ENCODE measurements at places on chromosomes 12 and 14.
A peak's percentile ranks its signal among the peaks of the same experiment; 100 is the strongest.

DNA sequence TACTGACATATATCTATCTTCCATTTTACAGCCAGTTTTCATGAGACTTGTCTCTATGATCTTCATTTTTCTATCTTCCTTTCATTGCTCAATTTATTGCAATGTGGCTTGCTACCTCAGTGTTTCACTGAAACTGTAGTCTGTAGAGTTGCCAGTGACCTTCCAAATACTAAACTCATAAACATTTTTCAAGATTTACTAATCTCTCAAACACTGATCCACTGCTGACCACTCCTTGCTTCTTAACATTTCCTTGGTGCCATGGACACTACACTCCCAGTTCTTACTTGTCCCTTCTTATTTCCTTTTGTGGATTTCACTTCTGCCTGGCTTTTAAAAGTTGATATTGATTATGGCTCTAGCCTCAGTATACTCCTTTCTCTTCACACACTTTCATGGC is 95.4 kb upstream of the SLCO1C1 start:
- no peak for DNase-seq

DNA sequence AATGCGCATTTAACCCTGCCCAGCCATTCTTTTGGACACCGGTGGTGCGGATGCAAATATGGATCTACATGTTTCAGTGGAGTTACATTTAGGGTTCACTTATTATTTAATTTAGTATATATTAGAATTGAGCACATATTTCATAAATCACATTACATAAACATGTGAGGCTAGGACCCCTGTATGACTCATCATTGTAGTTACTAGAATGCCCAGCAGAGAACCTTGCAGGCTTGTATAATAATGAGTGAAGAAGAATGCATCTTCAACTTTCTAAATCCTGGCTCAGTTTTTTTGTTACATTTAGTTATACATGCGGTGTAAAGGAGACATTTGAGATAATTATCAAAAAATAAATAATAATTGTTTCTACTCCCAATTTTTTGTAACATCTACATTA is 369.0 kb downstream of the ATP23 start:
- no peak for DNase-seq

- no peak for DNase-seq
Measured at GRCh38 chr12:121689430-121689829, 20.0 kb upstream of the MORN3 start.

GRCh38 chr12:125187780-125188741 is 122.8 kb downstream of the AACS start:
- no peak for DNase-seq

- DNase-seq: no peak
Measured at GRCh38 chr14:77275601-77276017, 4.6 kb upstream of the NGB start.

- DNase-seq: no peak
Measured at GRCh38 chr14:100121643-100122480, 37.6 kb downstream of the DEGS2 start.

GRCh38 chr12:92553389-92553788 is 149.4 kb upstream of the PLEKHG7 start:
- DNase-seq: peak; percentile 93

DNA sequence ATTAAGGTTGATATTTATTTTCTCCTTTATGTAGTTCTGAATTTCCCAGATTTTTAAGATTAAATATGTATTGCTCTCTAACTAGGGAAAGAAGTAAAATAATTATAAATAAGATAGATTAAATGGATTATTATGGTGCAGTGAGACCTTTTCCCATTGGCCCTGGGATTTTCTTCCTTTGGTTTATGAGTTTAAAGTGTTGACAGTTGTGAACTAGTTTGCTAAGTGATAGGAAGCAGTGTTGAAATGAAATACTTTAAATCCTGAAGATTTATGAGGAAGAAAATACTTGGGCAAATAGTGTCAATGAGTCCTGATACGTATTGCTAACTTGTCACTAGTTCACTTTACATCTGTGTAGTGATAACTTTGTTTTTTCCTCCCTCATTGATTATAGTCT is 188.9 kb downstream of the RAD51B start:
- no peak for DNase-seq

DNA sequence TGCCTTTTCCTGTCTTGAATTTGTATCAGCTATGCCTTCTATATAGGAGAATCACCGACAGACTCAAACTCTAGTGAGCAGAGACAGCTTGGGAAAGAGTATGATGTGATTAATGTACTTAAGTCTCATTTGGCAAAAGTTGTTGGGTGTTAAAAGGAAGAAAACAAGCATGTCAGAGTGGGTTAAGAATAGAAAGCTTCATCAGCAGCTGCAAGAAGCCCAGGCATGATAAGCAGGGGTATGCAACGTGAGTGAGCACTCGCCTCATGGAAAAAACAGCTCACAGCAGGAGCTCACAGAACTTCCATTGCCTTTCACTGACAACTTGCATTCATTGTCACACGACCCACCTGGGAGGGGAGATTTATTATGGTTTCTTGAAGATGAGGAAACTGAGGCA is 35.9 kb upstream of the WNK1 start:
- no peak for DNase-seq

DNA sequence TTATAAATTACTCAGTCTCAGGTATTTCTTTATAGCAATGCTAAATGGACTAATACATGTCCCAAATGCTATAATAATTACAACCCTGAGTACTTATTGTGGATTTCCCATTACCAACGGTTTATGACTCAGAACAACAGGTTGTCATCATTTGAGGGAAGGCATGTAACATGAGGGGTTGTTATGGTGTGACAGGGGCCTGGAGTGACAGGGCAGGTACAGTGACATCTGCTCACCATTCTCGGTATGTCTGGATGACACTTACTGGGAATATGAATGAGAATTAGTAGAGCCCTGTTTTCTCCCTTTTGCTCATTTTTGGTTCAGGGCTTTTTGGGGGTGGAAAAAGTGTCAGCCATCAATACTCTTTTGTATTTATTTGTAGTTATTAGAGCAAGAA is 36.2 kb upstream of the FERMT2 start:
- DNase-seq: peak; percentile 7

All from NCI-H2171 treated with DMSO at 0.1 percent for 48 hours (cell line).